ENCODE measurements at places on chromosomes 1 and 21.

GRCh38 chr1:115771847-115772457 is 3.4 kb upstream of the CASQ2 start:
- DNase-seq: no peak

GRCh38 chr1:117106478-117106877 is 15.1 kb downstream of the TRIM45 start:
- DNase-seq: no peak

DNA sequence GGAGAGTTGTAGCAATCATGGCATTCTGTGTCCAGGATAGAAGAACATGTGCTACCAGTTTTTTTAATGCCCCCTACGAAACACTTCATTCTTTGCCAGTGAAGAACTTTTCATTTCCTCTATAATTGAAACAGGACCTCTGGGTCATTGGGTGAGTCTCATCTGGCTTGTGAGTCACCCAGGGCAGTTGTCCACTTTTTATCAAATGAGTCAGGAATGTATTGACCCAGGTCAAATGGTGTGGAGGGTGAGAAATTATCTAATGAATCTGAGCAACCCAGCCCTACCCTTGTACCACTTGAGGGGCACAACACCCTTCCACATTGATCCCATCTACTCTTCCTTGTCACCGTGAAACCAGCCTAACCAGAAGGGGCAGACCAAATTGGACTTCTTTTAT is 417.3 kb upstream of the PROX1 start:
- DNase-seq: no peak

GRCh38 chr1:223189903-223190724 is 47.1 kb upstream of the TLR5 start:
- peak; percentile 43 for DNase-seq

DNA sequence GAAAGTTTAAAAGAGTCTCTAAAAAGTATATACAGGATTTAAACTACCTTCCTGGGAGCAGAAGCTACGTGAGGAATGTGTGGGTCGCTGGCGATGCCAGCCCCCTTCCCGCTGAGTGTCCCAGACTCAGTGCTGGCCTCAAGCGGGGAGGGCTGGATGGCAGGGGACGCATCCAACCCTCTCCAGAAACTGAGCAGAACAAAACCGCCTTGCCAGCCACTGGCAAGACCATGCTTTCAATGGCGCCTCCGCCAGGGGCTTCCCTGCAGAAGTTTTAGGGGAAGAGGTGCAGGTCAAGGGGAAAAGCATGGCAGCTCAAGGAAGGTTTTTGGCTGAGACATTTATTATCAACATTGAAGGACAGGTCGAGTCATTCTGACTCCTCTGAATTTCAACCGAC is 26.1 kb downstream of the NADK start:
- DNase-seq: no peak

DNA sequence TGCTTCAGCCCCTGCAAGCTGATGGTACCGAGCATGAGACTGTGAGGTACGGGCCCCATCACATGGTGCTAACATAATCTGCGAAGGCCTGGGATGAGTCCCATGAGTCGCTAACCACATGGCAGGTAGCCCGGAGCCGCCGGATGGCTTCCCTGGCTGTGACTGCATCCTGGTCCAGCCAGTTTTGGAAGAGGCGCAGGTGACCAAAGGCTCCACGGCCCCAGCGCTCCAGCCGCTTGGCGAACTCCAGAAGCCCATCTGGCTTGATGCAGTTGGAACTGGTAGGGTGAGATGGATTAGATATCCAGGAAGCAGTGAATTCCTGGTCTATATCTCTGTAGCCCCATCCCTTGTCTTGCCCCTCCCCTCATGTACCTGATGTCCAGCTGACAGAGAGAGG is 24.6 kb downstream of the LRRC41 start:
- no peak for DNase-seq
